NCI-H446 (cell line): ENCODE measurements at places on chromosomes 5 and 9.
A peak's percentile ranks its signal among the peaks of the same experiment; 100 is the strongest.

GRCh38 chr9:27861887-27862286, 288.6 kb upstream of the C9orf72 start:
- no peak for DNase-seq

- DNase-seq, result no peak
Observed at GRCh38 chr9:96067004-96067403, 191.5 kb downstream of the ERCC6L2 start.

DNA sequence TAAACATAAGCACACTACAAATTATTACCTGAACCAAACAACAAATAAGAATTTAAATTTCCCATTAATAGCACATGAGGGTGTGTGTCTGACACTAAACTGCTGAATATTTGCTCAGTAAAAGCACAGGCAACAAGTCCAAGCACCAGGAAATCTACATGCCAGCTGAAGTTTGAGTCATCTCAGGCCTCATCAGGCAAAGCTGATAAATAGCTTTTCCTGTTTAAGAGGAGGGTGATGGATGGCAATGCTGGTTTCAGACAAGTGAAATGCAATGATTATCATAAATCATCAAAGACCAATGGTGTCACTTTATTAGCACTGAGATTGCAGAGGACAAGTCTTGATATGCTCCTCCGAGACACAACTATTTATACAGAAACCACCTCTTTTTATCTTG, 1668.0 kb upstream of the C9orf72 start:
- no peak for DNase-seq

GRCh38 chr9:133803745-133804144, 65.6 kb upstream of the SARDH start:
- DNase-seq, result no peak

GRCh38 chr9:131188976-131189375, 63.6 kb downstream of the NUP214 start:
- DNase-seq, result no peak

DNA sequence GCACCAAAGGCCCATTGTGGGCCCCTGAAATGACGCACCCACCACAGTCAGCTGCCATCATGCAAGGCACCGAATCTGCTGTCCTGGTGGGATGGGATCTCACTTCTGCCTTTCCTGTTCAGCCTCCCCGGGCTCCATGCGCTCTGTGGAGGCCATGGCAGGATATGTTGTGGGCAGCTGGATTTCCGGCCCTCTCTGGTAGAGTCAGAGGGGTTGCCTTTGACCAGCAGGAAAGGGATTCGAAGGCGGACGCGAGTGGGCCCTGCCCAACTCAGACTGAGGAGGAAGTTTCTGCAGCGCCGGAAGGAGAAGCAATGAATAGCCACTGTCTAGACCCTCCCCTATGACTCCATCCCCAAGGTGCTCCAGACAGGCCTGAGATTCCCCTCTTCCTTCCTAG, 35.5 kb downstream of the GADD45G start:
- DNase-seq, result no peak

GRCh38 chr5:155508673-155509072, 495.1 kb downstream of the KIF4B start:
- no peak for DNase-seq

- DNase-seq, result no peak
Observed at GRCh38 chr9:87494970-87495471, 2.6 kb upstream of the DAPK1 start.

- DNase-seq, result no peak
Observed at GRCh38 chr5:30103052-30103451, 1090.4 kb upstream of the CDH6 start.

GRCh38 chr5:1465117-1465516, 19.9 kb upstream of the SLC6A3 start:
- no peak for DNase-seq

DNA sequence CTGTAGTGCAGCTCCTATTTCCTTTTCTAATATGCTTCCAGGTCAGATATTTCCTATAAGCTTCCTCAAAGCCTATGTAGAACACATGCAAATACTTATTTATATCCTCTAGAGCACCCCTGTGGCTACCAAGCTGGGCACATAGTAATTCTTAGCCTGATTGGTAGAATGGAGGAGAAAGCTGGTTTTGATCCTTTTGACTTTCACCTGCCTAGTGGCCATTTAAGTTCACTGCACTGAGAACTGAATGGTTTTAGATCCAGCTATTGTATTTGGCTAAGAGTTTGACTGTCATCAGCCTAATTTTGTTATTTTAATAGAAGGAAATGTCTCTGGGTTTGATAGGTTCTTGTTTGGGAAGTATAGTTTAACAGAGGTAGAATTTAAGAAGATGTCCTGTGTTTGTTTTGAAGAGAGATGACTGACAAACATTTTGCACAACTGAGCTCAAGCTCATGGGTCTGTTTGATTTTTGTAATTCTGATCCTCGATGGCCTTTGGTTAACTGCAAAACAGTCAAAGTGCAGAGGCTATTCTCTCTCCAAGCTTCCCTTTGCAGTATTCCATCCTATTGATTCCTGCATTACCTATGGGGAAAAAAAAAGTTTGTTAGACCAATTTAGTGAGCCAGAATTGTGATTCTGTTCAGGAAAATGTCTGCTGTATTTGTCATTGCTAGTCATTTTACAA, 85.4 kb downstream of the KCNN2 start:
- DNase-seq, result no peak

GRCh38 chr5:99586878-99587277, 658.1 kb upstream of the CHD1 start:
- DNase-seq, result no peak

DNA sequence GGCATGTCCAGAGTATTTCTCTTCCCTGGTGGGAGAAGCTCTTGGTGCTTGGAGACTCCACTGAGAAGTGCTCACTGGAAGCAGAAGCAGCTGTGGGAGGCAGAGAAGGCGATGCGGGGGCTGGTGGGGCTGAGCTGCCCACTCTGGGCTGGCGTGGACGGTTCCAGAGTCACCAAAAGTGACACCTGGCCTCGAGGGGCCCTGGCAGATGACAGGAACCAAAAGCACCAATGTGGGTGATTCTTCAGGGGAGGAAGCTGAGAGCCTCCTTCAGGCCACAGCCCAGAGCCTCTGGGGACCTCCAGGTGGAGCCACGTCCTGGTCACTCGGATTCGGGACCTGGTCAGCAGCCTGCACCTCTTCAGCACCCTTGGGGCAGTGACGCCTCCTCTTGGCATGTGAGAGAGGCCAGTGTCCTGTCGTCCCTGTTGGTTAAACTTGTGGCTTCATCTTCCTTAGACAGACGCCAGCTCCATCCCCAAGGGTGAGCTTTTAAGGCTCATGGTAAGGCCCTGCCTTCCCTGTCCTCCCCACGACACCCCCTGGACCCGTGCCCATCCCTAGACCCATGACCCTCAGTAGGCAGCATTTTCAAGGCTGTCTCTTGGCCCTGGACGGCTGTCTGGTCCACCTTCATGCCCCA, 78.7 kb upstream of the IRX4 start:
- no peak for DNase-seq

GRCh38 chr9:134372581-134373267, 46.5 kb downstream of the RXRA start:
- no peak for DNase-seq

- peak; percentile 89 for DNase-seq
Observed at GRCh38 chr5:98772415-98773213, 849 bp upstream of the RGMB start.

- DNase-seq, result no peak
Observed at GRCh38 chr5:59358005-59358861, 535.3 kb downstream of the PDE4D start.

- DNase-seq, result no peak
Observed at GRCh38 chr5:65801352-65801783, 79.4 kb downstream of the NLN start.

GRCh38 chr9:3827175-3827574, 301.4 kb upstream of the RFX3 start:
- DNase-seq, result no peak

GRCh38 chr5:15887093-15887492, 292.5 kb downstream of the MARCHF11 start:
- no peak for DNase-seq

- no peak for DNase-seq
Observed at GRCh38 chr5:107215611-107216010, 455.1 kb downstream of the EFNA5 start.

GRCh38 chr9:137606734-137607138, 1.2 kb downstream of the ARRDC1 start:
- no peak for DNase-seq

GRCh38 chr5:170430866-170431437, 41.8 kb upstream of the KCNMB1 start:
- no peak for DNase-seq
